CD4-positive, alpha-beta T cell treated with Interferon alpha-2 for 1 hour (primary cell): ENCODE measurements at places on chromosomes 13 and 19.

- DNase-seq = no peak
Measured at GRCh38 chr19:53079313-53079924, 23.8 kb downstream of the ZNF160 start.

DNA sequence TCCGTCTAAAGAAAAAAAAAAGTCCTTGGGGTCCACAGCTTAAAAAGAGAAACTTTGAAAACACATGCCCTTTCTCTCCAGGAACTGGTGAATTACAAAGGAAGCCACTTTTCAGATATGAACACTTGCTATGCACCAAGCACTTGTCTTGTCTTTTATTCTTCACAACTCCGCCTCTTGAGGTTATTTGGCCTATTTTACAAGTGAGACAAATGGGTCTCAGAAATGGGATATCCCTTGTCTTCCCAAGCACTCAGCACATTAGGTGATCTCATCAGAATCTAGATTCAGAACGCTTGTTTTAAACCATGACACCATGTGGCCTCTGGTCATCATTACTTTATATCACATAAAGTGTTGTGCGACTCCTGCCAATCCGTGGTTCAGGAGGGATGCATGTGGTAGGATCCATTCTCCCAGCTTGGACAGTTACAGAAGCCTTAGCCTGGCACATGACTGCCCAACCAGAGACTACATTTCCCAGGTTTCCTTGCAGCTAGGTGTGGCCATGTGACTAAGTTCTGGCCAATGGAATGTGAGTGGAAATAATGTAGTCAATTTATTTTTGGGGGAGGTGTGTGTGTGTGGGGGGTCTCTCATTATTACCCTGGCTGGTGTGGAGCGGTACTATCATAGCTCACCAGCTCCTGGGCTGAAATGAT, 13.9 kb downstream of the TSKS start:
- no peak for DNase-seq

DNA sequence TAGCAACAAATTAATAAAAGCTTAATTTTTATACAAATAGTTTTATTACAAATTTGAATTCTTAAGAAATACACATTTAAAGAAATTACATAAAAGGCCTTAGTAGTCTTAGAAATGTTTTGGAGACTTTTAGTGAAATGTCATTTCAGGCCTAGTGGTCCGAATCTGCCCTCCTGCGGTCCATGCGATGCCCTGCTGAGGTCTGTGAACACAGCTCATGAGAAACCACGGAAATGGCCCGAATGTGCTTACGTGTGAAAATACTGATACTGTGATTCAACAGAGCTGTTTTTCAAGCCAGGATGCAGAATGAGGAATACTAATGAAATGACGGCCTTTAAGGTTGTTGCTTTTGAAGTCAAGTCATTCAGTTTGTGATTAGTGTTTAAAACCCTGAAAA, 157.9 kb downstream of the COL4A1 start:
- DNase-seq = no peak

DNA sequence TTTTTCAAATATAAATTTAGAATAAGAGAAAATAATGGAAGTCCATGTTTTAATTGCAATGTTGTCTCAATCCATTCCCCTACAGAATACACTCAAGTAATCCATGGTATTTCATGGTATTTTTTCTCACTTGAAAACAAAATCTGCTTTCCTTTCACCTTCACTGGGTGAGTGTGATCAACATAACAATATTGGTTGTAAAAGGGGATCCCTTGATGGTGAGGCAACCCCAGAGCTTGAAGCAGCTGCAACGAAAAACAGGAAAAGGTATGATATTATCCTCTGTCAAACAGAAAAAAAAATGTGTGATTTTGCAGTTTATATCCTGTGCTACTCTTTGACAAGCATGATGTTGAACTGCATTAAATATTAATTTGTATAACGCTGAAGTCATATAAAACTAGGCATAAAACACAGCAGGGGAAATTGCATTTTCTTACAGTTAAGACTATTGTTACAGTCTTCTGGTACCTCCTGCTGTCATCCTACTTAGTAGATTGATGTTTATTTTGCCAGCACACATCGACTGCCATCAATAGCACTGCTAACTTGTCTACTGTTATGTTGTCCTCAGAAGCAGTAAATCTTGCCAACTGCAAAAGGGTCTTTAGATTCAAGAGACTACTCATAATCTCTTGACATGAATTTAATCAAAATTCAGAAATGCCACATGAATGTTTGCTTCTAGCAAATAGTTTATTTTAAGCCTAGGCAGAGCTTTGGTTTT, 373.1 kb upstream of the MIR17HG start:
- DNase-seq = no peak

DNA sequence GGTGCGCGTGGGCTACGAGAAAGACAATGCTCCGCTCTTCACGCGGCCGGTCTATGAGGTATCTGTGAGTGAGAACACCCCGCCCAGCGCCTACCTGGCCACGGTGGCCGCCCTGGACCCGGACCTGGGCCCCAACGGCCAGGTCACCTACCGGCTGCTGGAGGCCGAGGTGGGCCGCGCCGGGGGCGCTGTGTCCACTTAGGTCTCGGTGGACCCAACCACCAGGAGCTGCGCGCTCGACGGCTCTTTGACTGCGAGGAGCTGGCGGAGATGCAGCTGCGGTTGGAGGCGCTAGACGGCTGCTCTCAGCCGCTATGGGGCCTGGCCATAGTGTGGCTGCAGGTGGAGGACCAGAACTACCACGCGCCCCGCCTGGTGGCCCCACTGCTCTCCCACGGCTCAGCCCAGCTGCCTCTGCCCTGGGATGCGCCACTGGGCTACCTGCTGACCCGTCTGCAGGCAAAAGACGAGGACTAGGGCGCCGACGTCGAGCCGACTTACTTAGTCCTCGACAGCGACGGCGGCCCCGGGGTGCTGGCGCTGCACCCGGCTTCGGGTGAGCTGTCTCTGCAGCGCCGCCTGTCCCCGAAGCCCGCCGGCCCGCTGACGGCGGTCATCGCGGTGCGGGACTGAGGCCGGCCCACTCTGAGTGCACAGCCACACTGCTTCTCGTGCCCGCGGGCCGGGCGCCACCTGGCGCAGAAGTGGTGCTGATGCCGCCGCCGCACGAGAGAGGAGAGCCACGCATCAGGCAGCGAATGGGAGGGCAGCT, 173.0 kb downstream of the OLFM4 start:
- no peak for DNase-seq

GRCh38 chr13:33242984-33243617, 42.5 kb downstream of the STARD13 start:
- DNase-seq = no peak

DNA sequence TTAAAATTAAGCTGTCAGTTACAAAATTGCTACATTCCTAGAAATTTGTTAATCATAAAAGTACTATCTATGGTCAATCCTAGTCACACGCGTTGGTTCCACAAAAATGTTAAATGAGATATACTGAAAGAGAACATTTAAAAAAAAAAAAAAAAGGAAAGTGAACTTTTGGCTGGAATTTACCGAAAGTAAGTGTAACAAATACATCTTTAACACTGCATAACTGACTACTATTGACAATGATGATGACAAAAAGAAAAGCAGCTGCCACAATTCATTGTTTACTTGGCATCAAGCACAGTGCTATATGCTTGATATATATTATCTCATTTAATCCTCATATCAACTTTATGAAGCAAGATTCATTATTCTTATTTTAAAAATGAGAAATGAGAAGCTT, 19.8 kb upstream of the POU4F1 start:
- no peak for DNase-seq

DNA sequence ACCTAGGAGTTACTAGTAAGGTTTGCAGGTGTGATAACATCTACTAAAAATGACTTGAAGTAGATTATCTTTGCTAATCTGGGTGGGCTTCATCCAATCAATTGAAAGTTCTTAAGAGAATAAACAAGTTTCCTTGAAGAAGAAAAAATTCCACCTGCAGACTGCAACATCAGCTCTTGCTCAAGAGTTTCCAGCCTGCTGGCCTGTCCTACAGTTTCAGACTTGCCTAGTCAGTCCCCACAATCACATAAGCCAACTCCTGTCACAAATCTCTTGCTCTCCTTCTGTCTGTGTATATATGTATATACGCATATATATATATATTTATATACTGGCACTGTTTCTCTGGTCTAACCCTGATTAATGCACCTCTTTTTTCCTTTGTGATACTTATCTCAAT, 67.3 kb upstream of the ITM2B start:
- no peak for DNase-seq

GRCh38 chr13:109743706-109744453, 42.5 kb downstream of the IRS2 start:
- no peak for DNase-seq

- DNase-seq = no peak
Measured at GRCh38 chr13:31882794-31883193, 143.5 kb downstream of the RXFP2 start.

GRCh38 chr19:2223391-2223790, 12.7 kb downstream of the PLEKHJ1 start:
- no peak for DNase-seq

DNA sequence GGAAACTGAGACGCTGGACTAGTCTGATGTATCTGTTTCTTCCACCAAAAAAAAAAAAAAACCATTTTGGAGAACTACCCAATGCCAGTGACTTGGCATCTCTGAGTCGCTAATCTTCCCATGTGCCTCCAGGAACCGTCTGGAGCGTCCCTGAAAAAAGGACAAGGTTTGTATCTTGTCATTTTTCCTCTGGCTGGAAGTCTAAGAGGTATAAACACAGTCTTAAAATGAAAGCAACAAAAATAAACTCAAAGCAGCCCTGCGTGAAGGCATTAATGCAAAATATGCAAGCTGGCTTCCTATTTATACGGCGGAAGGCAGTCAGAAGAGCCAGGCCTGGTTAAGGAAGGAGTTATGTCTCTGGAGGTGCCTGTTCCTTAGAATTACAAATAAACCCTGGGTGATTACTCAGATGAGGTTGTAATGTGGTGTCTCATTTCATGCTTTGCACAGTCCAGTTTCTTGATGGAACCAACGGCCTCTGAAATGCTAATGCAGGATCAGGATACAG, 20.3 kb downstream of the ACTN4 start:
- DNase-seq = no peak

- no peak for DNase-seq
Measured at GRCh38 chr13:69324090-69324886, 783.3 kb upstream of the ATXN8OS start.

GRCh38 chr19:38713227-38713649, 31.0 kb downstream of the CAPN12 start:
- no peak for DNase-seq

GRCh38 chr19:1363599-1363998, 20.1 kb upstream of the NDUFS7 start:
- peak; percentile 50 for DNase-seq

GRCh38 chr13:110945928-110946570, 31.2 kb upstream of the ANKRD10 start:
- no peak for DNase-seq

- DNase-seq = no peak
Measured at GRCh38 chr13:76882431-76882830, 3.8 kb downstream of the KCTD12 start.

DNA sequence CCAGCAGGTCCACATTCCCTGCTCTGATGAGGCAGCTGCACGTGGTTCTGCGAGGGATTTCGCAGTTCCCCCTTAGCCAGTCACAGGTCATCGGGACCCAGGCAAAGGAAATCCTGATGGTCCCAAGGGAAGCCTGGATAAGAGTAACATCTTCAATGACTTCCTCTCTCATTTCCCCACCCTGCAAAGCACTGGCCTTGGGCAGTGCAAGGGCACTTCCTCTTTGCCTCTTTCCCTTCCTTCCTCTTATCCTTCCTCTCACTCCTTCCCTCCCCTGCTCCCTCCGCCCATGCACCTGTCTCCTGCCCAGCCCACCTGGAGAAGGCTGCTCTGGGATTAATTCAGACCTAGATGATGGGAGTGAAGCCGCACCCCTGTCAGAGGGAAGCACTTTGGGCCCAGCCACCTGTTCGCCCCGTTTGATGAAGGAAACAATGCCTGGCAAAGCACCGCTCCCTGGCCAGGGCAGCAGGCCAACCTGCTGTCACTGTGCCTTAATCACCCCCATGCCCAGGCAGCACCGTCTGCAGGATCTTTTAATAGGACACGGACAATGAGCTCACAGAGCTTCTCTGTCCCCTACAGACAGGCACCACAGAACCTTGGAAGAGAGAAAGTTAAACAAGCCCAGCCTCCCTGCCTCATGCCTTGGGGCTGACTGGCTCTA, 113.5 kb upstream of the PABPC3 start:
- no peak for DNase-seq

GRCh38 chr19:9875031-9875627, 40.0 kb downstream of the PIN1 start:
- DNase-seq = no peak

- DNase-seq = no peak
Measured at GRCh38 chr13:92418818-92419412, 807.7 kb upstream of the GPC6 start.

- DNase-seq = no peak
Measured at GRCh38 chr13:113566227-113566561, 18.4 kb upstream of the TFDP1 start.
